Epithelial cell of prostate (primary cell): ENCODE measurements at places on chromosomes 7 and 10.

DNA sequence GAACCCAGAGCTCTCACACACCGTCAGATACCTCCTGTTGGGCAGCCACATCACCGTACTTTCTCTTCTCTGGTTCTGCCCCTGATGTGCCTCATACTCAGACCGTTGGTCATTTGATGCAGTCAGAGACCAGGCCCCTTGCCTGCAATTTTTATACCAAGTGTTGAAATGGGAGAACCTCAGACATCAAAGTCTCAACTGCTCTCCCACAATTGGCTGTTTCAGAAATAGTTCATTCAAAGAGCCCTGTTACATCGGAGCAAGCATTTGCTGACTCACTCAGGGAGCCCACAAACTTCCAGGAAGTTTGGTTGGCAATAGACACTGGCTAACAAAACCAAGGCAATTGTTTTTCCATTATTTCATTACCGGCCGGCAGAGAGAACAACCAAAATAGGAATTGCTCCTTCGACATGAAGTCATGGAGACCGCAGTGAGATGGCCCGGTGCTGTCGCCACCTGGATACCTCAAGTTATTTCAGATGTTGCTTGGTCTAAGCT is 33.5 kb upstream of the ADAM12 start:
- DNase-seq, result no peak

GRCh38 chr7:45033261-45033930 is 33.4 kb downstream of the CCM2 start:
- no peak for DNase-seq

DNA sequence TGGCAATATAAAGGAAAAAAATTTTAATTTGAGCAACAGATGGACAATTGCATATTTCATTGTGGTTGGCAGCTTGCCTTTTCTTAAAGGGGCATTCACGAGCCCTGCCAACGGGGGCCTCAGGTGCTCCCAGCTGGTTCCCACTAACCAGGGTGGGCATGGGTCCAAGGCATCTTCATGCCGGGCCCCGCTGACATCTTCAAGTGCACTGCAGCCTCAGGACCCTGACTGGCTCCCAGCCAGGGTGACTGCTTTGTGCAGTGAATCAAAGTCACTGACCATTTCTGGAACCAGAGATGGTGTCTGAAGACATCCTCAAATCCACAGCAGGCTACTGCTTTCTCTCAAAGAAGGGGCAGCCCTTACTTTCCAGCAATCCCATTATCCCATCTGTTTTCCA is 275.2 kb upstream of the MGMT start:
- no peak for DNase-seq

DNA sequence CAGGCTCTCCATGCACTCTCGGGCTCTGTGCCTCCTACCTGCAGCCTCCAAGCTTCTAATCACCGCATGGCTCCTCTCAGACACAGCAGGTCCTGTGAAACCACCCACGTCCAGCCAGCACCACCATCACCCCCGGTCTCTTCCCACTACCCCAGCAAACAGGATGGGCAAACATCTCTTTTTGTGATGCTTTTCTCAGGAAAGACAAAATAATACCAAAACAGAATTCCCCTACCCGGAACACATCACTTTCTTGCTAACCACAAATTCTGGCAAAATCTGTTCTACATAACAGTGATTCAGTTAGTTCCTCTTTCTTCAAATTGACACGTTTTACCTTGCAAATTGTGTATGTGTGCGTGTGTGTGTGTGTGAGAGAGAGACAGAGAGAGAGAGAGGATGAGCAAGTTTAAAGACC is 6.5 kb downstream of the SNX8 start:
- DNase-seq, result no peak

GRCh38 chr7:115066050-115066449 is 144.2 kb downstream of the MDFIC start:
- DNase-seq, result no peak

GRCh38 chr7:5494683-5495561 is 71.3 kb upstream of the TNRC18 start:
- peak; percentile 22 for DNase-seq

DNA sequence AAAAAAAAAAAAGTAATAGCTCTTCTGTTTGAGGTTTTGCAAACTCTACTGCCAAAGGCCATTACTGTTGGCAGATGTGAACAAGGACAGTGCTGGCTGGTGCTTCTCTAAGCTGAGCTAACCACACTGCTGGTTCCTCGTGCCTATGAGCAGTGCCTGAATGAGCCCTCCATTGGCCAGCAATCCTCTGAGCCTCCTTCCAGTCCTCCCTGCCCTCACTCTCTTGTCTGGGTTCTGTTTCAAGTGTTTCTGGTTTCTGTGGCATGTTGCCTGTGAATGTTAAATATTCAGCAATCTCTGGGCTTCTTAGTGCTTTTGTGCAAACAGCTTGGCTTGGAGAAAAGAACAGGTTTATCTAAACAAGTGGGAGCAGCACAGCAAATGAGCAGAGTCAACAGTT is 161.3 kb upstream of the AUTS2 start:
- no peak for DNase-seq

GRCh38 chr7:55286666-55287065 is 78.5 kb upstream of the LANCL2 start:
- DNase-seq, result no peak

GRCh38 chr10:21079330-21079658 is 182.2 kb upstream of the NEBL start:
- no peak for DNase-seq

- DNase-seq, result no peak
Observed at GRCh38 chr10:91042069-91042468, 121.2 kb upstream of the ANKRD1 start.

DNA sequence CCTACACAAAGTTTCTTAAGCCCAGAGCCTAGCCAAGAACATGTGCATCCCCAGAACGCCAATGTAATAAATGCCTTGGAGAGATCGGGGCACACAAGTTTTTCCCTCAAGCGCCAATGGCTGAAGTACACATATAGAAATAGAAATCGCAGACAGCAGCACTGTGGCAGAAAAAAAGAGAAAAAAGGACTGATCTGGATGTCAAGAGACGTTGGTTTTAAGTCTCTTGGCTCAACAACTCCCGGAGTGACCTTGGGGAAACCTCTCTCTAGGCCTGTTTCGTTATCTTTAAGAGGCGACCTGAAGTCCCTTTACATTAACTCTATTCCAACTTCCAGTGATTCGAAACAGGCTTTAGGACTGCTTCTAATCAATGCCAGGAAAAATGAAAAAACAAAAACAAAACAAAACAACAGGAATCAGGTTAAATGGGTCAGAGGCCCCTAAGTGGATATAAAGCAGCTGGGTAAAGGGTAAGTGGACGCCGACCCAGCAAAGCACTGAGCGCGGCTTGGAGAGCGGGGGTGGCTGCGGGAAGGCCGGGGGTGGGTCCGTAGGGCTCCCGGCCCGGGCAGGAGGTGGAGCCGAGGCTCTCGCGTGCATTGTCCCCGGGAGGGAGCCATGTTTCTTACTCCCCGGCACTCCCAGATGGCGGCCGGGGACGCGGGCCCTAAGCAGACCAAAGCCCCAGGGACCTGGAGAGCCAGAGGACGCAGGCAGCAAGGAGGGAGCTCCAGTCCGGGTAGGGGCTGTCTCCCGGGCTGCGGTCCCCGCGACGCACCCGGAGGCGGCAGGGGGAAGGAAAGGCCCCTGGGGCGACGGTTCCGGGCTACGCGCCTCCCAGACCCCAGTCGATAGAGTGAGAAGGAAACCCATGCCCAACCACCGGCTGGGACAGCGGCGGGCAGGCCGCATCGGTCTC is 757 bp downstream of the EIF3A start:
- no peak for DNase-seq

DNA sequence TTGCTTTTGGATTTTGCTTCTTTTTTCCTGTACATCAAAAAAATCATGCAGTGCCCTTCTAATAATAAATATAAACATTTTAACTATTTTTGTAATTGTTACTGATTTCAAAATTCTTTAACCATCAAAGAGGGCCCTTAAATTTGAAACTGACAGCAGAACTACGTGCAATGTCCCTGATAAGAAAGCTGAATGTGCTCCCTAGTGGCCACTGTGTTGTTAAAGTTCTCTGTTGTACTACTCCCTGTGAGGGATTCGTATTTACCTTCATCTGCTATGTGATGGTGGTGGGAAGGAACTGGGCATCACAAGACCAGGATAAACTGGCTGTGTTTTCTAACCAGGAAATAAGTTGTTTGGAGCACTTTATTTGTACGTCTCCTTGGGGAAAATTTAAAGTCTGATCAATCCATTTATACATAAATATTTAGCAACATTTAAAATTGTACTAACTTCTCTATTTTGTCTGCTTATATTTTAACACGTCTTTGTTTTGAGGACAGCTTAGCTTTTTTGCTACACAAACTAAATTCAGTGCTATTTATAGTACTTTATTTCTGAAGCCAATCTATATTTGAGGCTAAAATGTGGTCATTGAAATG is 322.4 kb downstream of the HGF start:
- DNase-seq, result peak; percentile 22

DNA sequence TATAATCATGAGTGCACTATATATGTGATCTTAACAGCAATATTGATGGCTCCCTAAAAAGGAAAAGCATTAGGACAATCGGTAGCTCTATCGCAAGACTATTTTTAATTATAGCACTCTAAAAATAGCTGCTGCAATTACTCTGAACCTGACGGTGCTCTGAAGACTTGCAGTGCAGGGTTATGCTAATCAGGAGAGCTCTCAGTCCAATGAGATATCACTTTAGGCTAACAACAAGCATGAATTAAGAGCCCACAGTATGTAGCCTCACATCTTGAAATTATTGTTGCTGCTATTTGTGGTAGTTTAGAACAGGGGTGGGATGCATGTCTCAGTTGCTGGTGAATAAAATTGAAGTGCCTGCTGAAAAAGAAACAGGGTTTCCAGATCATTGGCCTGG is 515.8 kb upstream of the AKR1E2 start:
- DNase-seq, result no peak

DNA sequence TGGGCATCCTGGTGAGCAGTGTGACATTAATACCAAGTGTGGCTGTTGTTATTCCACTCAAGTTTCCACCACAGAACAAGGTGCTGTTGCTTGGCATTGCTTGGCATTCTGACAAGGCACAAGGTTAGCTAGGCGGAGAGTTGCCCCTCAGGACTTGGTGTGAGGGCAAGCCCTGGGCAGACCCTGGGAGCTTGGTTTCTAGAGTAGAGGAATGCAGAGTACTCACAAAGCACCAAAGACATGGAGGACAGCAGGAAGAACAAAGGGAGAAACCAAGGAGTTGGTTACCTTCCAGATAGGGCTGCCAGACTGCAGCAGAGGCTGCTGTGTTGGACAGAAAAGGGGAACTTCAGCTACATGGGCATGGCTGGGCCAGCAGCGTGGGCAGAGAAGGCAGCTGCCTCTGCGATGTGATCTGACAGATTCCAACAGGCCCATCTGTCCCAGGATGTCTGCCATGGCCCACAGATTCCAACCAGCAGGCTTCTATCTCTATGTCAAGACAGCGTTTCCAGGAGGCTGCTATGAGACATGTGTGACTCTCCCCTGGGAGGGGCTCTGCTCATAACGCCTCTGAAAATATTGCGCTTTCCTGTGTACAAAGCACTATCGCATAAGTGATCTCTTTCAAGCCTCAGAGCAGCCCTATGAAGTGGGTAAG is 1.8 kb downstream of the GOLGA7B start:
- DNase-seq, result no peak

DNA sequence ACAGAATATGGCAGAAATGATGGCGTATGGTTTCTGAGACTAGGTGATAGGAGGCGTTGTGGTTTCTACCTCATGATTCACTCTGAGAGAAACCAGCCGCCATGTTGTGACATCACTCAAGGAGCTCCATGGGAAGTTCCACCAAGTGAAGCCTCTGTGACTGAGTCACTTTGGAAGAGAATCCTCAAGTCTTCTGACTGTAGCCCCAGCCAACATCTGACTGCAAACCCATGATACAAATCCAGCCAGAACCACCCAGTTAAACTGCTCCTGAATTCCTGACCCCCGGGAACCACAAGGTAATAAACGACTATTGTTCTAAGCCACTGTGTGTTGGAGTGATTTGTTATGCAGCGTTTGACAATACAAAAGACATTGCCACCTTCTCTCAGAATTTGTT is 91.1 kb upstream of the CARD11 start:
- no peak for DNase-seq

GRCh38 chr7:100864263-100864845 is 2.8 kb upstream of the TRIP6 start:
- DNase-seq, result no peak

GRCh38 chr7:141294143-141294829 is 220.4 kb downstream of the TMEM178B start:
- DNase-seq, result no peak

DNA sequence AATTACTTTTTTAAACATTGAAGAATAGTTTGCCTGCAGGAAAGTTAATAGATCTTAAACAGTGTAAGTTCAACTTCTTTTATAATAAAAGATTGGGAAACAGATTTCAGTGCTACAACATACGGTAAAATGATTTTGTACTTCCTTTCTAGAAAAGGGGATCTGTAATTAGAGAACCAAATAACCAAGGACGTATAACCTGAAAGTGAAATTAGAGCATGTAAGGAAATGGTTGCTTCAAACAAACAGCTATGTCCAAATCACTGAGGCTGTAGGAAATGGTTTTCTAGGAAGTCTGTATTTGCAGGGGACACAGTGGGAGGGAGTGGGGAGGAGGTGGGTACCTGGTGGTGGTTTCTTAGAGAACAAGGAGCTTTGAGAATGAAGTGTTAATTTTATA is 57.9 kb upstream of the EXOC6 start:
- DNase-seq, result no peak

- peak; percentile 88 for DNase-seq
Observed at GRCh38 chr10:93334901-93335327, 147.2 kb downstream of the MYOF start.

DNA sequence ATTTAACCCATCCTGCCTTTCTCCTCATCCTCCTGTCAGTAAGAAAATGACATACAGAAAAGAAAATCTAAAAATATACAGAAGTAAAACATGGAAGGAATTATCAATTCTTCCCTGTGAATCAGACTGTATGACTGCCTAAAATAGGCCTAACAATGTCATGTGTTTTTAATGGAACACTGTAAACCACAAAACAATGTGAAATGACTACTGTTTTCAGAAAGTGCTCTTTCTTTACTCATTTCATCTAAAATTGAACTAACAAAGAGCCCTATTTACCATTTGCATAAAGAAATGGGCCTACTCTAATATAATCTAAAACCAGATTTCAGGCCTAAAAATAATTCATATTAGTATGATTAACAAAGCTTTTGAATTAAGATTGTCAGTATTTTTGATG is 35.7 kb downstream of the SEMA3E start:
- DNase-seq, result no peak

DNA sequence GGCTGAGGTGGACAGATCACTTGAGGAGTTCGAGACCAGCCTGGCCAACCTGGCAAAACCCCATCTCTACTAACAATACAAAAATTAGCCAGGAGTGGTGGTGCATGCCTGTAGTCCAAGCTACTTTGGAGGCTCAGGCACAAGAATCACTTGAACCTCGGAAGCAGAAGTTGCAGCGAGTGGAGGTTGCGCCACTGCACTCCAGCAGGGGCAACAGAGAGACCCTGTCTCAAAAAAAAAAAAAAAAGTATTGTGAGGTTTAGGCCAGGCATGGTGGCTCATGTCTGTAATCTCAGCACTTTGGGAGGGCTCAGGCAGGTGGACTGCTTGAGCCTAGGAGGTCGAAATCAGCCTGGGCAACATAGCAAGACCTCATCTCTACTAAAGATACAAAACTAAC is 16.0 kb downstream of the TET1 start:
- no peak for DNase-seq
